Cortex of kidney (tissue), 1 donor: ENCODE measurements at places on chromosomes 4 and X.

GRCh38 chr4:144872508-144873225 lies 225.3 kb downstream of the ANAPC10 start:
- DNase-seq = no peak

DNA sequence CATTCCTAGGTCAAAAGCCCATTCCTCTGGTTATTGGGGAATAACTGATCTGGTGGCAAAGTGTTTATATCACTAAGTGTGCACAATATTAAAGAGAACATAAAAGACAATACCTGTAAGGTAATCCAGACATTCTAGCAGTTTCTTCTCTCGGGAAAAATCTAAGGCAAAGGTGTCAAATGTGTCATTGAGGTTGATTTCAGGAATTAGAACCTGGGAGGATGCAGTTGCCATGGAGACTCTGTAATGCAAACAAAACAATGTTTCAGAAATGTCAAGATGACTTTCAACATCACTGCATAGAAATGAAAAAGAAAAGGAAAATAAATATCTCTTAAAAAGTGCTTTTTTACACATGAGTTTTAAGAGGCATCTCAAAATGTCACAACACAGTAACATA lies 145.9 kb downstream of the MID1 start:
- DNase-seq = no peak

- no peak for DNase-seq
These were observed 36.3 kb downstream of the ATRX start for GRCh38 chrX:77749695-77750094.

DNA sequence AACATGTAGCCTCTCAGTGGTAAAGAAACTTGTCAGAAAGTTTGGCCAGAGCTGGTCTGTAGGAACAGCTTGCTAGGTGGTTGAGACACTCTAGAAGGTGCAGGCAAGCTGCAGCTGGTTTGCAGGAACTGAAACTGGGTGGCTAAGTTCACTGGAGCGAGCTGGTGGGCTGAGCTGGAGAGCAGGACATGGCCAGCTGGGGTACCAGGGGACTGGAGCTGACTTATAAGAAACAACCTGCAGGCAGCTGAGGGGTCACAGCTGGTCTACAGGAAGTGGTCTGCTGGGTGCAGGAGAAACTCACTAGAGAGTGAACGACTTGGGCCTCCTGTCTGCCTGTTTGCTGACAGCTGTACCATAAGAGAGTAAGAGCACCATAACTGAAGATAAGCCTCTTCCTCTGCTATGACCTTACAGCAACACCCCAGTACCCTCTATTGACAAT lies 157.1 kb upstream of the LNX1 start:
- no peak for DNase-seq

DNA sequence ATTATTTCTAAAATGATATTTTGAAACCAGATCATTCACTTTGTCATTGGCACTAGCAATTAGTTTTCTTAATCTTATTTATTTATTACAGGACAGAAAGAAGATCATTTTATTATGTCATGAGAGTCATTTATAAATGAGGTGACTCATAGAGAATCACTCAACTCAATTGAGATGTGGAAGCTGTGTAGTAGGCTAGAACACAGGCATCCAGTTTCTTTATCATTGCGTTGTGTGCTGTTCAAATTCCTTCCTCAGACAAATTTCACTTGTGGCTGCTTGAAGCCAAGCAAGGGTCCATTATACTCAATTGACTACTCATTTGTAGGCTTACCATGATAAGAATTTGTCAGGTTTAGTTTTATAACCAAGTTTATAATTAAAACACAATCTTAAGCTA lies 87.6 kb downstream of the MRPL1 start:
- DNase-seq = no peak

GRCh38 chrX:68409194-68409593 lies 24.1 kb downstream of the OPHN1 start:
- DNase-seq = no peak

- no peak for DNase-seq
These were observed 50.6 kb downstream of the ATP11C start for GRCh38 chrX:139882299-139882698.

DNA sequence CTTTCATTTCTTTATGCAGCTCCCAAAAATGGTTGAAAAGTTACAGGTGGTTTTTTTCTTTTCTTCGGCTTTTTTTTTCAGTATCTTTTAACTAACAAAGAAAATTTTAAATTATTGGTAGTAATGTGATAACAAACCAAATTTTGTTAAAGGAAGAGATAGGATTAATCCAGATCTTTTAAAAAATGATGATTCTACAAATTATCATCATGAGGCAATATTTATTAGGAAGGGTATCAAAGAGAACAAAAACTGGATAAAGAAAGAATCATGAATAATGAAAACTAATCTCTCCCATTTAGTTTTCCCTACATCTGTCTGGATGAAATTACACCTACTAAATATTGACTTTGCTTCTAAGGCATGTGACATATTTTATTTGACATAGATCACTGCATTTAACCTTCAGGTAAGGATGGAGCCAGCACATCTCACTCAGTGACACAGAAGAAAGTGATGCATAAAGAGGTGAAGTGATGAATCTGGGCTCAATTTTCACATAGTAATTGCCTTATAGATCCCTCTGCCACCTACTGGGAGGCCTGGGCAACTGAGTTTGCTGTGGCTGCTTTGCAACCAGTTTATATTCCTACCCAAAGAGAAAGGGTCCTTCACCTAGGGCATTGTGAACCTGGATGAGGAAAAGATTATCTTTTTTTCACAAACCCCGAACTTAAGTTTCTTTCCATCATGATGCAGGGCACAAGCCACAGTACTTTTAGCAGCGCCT lies 155.6 kb downstream of the HNRNPD start:
- DNase-seq = no peak

DNA sequence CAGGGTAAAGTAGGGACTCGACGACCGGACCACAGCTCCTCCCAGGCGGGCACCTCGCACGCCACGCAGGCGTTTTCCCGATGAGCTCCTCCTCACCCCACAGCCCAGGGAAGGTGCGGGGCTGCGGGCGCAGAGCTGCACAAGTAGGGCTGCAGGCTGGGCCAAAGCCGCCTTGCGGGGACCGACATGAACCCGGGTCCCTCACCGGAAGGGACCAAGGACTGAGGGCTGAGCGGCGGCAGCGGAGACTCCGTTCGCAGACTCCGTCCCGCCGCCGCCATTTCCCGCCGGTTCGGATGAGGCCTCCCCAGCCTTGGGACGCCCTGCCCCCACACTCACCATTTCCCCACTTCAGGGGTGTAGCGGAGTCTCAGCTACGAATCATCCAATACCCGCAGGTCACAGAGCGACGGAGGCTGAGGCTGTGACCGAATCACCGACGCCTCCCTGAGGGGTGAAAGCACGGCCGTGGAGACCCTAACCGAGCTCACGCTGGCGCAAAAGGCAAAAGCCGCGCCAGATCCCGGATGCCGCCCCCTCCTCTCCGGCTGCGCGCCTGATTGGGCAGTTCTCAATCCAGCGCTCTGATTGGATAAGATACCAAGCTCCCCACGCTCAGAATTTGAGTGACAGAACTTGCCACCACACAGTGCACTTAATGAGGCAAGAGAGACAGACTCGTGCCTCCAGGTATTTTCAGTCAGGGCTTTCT lies at the start of gene ZNF732:
ZNF732 (minus strand) TSS at position 506 of the 712 bp plus-strand sequence; CDS start at position 342, 164 bp downstream.
- no peak for DNase-seq

GRCh38 chrX:34426334-34426733 lies 230.8 kb downstream of the TMEM47 start:
- DNase-seq = no peak

GRCh38 chr4:121484633-121485032 lies 103.8 kb upstream of the QRFPR start:
- DNase-seq = no peak

DNA sequence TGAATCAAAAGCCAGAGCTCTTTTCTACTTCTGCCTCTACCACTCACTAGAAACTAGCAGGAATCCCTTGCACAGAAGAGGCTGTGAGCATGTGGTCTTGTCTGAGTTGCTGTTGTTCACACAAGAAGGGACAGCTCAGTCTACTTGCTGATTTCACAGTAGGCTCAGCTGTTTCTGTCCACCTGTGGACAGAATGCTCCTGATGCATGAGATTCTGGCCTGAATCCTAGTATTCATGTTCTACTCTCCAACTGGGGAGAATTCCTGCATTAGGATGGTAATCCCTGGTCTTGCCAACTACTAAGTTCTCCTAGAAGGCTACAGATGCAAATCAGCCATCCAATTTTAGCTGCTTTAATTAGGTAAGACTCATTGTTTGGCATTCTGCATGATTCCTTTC lies 112.8 kb downstream of the PPA2 start:
- no peak for DNase-seq

DNA sequence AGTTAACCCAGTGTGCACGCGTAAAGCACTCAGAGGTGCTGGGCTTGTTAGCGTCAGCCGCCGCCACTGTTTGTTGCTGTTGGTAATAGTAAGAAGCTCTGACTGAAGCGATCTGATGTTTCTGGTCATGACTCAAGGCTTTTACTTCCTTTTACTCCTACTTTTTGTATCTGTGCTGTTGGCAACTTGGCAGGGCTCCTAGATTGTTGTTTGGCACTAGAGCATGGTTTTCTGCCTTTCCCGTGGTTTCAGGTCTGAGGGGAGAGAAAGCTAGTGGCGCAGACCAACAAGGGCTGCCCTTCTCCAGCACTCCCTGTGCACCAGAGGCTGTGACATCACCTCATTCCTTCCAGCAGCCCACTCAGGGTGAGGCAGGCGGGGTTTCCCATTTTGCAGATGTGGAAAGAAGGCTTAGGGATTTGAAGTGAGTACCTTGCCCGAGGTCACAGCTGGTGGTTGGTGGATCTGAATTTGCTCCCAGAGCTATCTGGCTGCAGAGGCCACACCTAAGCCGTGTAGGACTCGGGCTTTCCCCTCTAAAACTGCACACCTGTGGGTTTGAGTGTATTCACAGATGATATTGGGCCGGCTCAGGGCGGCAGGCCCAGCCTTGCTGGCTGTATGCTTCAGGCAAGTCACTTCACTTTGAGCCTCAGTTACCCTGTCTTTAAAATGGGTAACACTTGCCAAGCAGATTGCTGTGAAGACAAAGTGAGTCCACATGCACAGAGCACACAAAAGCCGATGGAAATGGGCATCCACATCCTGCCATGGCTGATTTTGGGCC lies 51.2 kb upstream of the TADA2B start:
- no peak for DNase-seq

GRCh38 chr4:189504220-189504619 lies 436.5 kb upstream of the FRG1 start:
- DNase-seq = no peak

- peak; percentile 7 for DNase-seq
These were observed at the start of gene SLIT2 for GRCh38 chr4:20251796-20252655. SLIT2 (plus strand) TSS chr4:20251905; CDS start chr4:20253816, 1,911 bp downstream.

- no peak for DNase-seq
These were observed 91.4 kb downstream of the ANXA3 start for GRCh38 chr4:78642934-78643333.

- DNase-seq = no peak
These were observed at the start of gene ZNF518B for GRCh38 chr4:10457255-10457801. ZNF518B (minus strand) TSS chr4:10457426; CDS start chr4:10446328, 11,098 bp downstream.

DNA sequence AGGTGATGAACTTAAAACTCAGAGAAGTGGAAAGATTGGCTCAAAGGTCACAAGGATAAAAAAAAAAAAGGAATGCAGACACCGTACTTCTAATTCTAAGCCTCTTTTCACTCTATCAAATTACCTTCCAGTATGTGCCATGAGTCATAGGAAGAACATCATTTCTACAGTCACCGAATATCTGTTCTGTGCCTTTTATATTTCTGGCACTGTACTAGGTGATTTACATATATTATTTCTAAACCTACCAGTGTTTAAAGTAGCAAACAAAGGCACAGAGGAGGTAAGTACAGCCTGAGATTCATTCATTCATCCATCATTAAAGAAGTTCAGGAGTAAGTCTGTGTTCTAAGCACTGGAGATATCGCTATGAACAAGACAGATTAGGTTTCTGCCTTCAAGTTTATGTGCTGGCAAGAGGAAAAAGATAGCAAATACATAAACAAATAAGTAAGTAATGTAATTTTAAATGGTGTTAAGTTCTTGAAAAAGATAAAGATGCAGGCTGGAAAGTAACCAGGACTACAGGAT lies 65.3 kb downstream of the PALLD start:
- DNase-seq = no peak

DNA sequence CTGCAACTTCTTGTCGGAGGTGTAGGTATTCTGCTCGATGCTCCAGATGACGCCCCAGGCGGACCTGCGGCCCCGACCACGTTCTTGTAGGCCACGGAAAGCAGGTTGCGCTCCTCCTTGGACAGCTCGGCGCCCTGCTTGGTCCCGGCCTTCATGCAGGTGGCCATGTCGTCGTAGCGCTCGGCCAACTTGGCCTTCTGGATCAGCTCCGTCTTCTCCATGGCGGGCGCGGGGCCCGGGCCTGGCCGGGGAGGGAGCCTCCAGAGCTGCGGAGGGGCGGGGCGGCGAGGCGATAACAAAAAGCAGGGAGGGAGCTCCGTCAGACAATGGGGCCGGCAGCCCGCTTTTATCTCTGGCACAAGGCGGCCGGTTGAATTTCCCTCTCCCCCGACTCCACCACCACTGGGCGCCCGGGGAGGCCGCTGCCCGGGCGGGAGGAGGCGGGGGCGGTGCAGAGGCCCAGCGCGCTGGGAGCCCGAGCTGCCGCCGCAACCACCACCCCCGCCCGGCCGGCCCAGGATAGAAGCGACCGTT lies 28.3 kb upstream of the DRP2 start:
- no peak for DNase-seq

DNA sequence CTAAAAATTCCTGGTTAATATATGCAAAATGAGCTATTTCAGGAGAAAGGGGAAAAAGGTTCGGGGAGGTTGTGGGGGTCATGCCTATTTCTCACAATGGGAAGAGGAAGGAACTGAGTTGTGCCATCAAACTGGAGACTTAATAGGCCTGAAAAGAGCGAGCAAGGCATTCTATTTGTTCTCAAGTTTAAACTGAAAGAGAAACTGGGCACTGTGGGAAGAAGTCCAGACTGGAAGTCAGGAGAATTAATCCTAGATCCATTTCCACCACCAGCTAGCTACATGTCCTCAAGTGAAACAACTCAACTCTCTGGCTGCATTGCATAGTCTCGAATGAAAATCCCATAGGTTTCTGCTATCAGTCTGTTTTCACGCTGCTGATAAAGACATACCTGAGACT lies 50.6 kb downstream of the PPARGC1A start:
- no peak for DNase-seq

- no peak for DNase-seq
These were observed 203.5 kb downstream of the RBM46 start for GRCh38 chr4:154984616-154985015.

DNA sequence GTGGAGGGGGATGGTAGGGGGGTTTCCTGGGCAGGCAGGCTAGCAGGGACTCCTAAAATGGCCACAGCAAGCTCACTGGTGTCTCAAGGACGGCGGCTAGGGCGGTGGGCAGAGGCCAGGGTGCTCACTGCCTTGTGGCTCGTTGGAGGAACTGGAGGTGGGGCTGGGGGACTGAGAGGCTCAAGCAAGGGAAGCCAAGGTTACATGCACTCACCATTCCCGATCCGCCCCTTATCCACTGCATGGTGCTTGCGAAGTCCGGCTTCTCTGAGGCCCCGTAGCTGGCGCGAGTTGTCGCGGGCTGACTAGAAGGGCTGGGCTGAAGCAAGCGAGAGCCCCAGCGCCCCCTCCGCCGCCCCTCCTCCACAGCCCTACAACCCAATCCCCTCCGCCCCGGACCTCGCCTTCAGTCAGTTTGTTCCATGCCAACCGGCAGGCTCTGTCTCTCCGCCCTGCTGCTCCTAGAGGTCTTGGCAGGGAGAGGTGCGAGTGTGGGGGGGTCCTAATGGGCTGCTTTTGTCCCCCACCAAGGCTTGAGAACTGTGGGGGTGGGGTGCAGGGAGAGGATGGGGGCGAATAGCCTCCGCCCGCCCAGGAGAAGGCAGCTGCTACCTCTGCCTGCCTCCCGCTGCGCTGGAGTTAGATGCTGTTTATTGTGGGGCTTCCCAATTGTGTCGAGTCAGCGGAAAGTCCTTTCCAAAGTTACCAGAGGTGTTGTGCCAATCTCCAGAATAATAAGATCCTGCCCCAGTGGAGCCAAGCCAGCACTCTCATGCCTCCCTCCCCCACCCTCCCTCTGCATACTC lies at the start of gene ARHGEF9:
ARHGEF9 (minus strand) TSS at position 313 of the 806 bp plus-strand sequence; CDS start at position 244, 69 bp downstream.
- no peak for DNase-seq
